ENCODE measurements at places on chromosomes 13 and 19. TPM values are rescaled to one million over a fixed set of nuclear protein-coding genes. Genes with fewer than 3 reads are reported as not detected.

- DNase-seq = no peak
Measured at GRCh38 chr19:49809160-49809940, 3.7 kb downstream of the FUZ start.

DNA sequence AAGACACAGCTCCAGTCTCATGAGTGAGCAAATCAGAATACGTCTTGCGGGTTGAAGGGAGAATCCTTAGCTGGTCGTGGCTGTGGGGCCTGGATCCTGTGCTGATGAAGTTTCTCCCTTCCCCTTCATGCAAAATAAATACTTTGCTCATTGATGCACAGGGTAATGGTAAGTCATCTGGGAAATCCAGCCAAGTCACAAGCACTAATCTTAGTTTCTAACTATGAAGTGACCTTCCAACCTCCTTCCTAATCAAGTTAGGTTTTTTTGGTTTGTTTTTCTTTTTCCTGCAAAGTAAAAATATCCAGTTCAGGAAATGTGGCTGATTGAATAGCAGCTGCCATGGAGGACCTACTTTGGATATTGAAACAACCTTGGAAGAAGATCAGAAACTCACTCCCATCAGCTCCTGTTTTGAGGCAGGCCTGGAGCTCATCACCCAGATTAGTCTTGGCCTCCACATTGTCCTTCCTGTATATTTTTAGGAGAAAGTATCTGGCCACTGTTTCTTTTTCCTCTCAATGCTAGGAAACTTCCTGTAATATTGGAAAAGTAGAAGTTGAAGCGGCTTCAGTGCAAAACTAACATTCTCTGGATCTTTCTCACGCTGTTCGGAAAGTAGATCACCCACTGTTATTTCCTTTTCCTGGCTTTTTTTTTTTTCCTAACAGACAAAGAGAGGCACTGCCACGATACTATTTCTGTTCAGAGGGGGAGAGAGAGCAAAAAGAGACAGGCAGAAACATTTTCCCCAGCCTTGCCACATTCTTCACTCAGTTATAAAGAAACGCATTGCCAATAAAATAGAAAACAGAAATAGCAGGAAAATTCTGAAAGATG lies 12.3 kb upstream of the ARL11 start:
- no peak for DNase-seq

DNA sequence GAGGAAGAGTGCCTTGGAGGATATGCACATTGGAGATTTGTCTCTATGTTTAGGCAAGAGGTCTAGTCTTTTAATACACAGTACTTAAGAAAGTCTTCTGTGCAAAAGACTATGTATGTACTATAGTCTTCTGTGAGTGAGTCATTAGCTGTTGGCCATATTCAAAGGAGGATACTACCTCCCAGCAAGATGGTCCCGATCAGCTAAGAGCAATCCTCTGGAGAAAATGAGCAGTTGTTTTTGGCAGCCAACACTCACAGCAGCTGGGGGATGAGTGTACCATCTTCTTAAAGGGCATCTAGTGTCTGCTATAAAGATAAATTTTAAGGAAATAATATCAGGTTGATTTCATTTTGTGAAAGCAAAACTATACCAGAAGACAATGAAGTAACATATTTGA lies 487.8 kb downstream of the KCTD12 start:
- DNase-seq = no peak

The ACP7 gene
- total RNA-seq = not detected

- DNase-seq = no peak
Measured at GRCh38 chr19:57321116-57321515, 844 bp downstream of the ZNF543 start.

DNA sequence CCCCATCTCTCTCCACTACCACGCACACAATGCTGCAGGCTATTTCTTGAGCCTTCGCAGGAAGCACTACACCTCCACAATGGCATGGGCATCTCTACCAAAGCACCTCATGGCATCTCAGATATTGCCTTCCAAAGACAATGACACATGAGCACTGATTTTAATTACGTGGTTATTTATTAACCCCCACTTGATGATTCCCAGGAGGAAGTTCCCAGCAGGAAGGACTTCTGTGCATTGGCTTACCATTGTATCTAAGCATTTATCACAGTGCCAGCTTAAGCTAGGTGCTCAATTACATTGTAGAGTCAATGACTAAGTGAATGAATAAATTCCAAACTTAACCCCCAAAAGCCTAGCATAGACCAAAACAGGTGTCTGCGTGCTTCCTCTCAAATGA lies 101.4 kb downstream of the ABCC4 start:
- no peak for DNase-seq

All from esophagus muscularis mucosa (tissue), 4 donors.